Stimulated activated CD4-positive, alpha-beta T cell treated with anti-CD3 and anti-CD28 coated beads, Interleukin-2, amount 100 ng/mL, for 48 hours (primary cell): ENCODE measurements at places on chromosomes 12 and 14.

DNA sequence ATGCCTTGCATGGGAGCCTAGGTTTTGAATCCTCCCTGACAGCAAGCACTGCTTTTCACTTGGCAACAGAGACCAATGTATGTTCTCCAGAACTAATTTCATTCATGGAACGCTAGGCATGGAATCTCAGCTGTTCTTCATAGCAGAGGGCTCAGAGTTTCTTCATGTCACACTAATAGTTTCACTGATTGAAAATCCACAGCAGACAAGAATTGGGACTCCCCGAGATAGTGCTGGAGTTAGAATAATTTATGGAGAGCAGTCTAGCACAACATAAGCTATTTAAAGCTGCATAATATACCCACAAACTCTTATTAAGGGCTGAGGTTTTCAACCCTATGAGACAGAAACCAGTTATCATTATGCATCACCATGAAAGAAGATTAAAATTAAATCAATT, 342.5 kb downstream of the TMEM132D start:
- no peak for DNase-seq

DNA sequence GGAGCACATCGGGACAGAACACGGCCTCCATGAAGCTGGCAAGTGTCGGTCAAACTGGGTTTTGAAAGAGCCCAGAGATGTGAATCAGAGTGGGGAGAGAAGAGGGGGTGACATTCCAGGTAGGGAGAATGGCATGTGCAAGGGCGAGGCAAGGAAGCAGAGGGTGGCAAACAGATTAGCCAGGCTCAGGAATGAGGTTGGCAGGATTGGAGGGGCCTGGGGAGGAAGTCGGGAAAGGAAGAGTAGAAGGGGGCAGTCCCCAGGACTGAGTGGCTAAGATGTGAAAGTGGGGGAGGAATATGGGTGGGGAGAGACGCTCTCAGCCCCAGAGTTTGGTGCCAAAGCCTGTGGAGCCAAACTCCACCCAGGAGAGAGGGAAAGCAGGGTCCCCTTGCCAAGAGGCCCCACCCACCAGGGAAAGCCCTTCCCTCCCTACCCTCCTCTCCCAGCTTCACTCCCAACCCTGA, 5.5 kb upstream of the HDAC7 start:
- no peak for DNase-seq

- no peak for DNase-seq
Observed at GRCh38 chr12:15131431-15131830, 89.8 kb downstream of the RERG start.

DNA sequence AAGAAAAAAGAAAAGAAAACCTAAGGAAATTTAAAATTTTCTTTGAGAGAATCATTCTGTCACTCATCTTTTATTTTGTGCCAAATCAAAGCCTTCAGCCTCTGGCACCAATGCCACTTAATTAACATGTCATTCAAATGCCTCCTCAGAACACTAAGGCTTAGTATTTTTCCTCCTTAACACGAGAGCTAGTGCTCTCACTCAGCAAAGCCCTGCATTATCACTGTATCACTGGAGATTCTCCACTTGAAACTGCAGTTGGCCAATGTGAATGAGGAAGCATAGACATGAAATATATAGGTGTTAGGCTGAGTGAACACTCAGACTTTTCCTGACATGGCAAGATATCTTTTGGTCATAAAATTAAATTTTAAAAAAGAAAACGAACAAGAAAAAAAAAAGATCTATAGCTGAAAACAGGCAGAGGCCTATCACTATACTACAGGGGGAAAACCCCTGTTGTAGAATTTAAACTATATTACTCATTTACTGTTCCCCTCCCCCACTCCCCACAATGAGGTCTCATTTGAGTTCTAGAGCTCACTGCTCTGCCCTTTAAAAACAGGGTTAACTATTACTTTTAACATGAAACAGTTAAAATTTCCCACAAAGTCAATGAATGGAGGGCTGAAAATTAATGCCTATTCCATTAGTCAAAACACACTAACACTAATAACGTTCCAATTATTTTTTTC, 5.1 kb downstream of the MBIP start:
- no peak for DNase-seq

- DNase-seq = no peak
Observed at GRCh38 chr12:109606320-109607028, 32.9 kb downstream of the MVK start.

DNA sequence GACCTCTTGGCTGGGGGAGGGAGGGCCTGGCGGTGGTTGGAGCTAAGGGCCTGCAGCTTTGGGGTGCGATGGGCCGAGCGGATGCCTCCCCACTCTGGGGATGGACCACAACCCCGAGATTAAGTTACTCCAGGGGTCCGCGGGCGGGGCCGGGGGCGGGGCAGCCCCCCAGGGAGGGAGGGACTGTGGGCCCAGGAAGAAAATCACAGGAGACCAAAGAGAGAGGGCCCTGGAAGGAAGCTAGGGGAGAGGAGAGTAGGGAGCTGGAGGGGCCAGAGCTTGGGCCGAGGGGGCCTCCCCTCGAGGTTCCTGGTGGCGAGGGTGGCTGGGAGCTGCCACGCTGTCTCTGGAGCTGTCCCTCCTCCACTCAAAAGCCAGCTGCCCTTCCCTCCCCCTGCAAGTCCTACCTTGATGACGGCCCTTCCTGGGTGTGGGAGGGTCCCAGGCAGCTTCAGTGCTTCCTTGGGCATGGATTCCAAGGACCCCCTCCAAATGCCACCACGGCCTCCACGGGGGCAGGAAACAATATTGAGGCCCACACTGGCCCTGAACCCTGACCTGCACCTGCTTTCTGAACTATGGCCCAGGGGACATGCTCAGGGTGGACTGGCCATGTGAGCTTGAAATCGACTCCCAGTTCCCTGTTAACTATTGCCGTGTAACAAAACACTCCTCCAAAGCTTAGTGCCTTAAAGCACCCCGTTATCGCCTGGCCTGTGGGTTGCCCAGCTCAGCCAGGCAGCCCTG, 610 bp upstream of the NUDT14 start:
- DNase-seq = no peak

- DNase-seq = no peak
Observed at GRCh38 chr12:76519538-76519937, 40.0 kb downstream of the OSBPL8 start.

DNA sequence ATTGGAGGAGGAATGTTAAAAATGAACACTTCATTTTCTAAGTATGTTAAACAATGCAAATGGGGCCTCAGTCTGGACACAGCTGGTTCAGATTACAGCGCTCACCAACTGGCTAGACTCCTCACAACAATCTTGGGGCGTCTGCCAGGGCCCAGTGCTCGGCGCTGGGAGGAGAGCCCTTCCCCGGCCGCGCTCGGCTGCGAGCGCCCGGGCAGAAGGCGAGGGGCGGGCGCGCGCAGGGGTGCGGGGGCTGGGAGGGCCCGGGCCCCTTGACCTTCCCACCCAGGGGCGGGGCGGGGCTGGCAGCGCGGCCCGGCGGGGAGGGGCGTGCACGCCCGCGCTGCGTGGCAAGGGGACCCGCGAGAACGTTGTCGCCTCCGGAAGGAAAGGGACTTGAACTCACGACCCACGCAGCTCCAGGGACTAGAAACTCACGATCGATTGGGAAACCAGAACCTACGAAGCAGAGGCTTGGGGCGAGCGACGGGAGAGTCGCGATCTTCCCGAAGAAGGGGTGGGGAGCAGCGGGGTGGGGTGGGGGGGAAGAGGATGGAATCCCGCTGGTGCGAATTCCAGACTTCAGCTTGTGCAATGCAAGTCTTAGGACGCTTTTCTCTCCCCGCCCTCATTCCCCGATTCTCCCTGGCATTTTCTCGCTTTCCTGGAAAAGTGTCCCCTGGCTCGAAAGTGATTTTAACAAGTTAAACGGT, at the start of gene FBLN5:
FBLN5 (minus strand) TSS at position 220 of the 710 bp plus-strand sequence. CDS start 465 bp downstream, outside the sequence.
- DNase-seq = peak; percentile 16

DNA sequence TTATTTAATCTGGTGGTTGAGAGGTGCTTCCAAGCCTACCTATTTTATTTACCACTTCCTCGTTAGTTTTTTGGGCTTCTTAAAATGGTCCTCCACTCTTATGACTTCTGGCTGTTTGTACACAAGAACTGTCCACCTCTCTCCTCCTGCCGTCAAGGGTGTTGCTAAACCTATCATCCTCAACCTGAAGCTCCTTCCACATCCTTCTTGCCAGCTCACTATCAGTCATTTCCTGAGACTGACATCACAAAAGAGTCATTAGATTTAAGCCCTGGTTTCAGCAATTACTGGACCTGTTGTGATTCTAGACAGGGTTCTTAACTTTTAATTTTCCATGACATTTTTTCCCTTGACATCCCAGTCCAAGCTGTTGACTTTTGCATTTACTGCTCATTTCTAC, 91.9 kb downstream of the BICD1 start:
- no peak for DNase-seq

GRCh38 chr12:27190761-27191160, 53.3 kb upstream of the STK38L start:
- no peak for DNase-seq

DNA sequence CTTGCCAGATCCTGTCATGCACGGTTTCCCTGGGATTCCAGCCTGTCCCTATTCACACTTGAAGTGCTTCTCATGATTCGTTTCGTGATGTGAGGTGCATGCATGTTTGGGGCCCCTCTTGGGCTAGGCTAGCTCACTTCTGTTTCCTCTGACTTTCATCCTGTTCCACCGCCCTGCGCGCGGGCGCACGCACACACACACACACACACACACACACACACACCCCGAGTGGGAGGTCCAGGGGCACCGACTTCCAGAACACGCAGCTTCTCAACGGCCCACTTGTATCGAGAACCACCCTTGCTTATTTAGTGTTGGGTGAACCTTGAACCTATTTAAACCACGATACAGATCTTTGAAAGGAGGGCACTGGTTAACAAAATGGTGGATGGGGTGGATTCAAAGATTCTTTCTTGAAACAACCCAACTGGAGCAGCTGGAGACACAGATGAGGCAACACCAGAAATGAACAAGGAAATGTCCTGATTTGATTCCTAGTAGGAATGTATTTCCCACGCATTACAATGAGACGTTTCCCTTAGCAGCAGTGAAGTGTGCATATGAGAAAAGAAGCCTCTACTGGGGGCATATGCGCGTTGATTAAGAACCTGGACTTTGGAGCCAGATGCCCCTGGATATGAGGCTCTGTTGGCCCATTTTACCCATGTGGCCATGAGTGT, 16.3 kb downstream of the ELK3 start:
- DNase-seq = no peak

- DNase-seq = no peak
Observed at GRCh38 chr14:100004392-100004791, 60.8 kb upstream of the EVL start.

- DNase-seq = no peak
Observed at GRCh38 chr14:101501858-101502615, 59.3 kb upstream of the DIO3 start.

DNA sequence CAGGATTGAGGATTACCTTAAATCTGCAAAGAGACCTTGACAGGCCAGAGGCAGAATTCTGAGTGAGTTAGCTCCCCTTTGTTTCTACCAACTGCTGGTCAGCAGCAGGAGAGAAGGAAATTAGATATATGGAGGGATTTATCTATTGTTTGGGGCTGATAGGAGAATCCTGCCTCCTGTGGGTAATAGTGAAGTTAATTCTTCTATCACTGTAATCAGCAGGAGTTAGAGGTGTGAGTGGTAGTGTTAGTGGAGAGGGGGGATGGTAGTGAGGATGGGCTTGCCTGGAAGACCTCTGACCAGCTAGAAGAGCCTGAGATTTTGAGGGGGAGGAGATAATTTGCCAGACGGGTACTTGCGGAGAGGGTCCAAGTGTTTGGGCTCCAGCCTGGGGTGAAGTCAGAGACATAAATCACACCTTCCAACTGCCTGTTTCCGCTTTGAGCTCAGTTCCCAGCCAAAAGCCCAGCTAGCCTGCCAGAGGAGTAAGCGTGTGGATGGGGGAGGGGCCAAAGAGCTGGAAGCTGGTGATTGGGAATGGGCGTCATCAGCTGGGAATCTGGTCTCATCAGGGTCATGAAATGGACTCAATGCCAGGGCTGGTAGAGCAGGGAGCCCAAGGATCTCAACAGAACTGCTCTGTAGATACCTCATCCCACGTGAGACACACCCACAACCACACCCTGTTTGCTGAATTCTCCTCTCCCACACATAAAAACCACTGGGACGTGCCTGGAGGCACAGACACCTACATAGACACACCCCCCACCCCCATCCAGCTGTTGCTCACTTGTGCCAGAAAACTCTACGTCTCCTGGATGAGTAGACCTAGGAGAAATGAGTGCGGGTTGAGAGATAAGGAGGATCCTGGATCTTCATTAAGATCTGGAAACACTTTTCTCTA, 13.1 kb upstream of the ITGA5 start:
- no peak for DNase-seq

DNA sequence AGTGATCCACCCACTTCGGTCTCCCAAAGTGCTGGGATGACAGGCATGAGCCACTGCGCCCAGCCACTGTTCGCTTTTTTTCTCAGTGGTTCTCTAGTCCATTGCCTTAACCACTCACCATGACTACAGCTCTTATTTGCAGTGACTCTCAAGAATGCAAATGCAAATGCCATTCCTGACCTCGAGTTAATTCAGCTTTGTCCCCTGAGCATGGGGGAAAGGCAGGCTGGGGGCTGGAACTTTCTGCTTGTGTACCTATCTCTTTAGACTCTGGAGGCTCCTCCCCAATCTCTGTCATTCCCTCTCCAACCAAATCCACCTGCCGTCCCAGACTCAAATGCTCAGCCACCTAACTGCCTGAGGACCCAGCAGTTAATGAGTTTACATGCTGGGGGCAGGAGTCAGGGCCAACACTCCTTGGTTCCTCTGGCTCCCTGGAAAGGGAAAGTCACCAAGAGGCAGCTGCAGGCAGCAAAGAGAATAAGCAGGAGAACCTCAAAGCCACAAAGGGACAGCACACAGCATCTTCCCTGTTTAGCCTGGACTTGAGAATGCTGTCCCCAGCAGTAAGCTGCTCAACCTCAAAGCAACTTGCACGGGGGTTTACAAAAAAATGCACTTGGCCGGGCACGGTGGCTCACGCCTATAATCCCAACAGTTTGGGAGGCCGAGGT, 5.3 kb upstream of the HNF1A start:
- no peak for DNase-seq

- DNase-seq = no peak
Observed at GRCh38 chr14:101815994-101816393, 54.5 kb downstream of the PPP2R5C start.

- DNase-seq = no peak
Observed at GRCh38 chr12:85688837-85689236, 147.4 kb downstream of the RASSF9 start.

GRCh38 chr12:68861890-68862289, 53.9 kb downstream of the MDM2 start:
- DNase-seq = no peak

DNA sequence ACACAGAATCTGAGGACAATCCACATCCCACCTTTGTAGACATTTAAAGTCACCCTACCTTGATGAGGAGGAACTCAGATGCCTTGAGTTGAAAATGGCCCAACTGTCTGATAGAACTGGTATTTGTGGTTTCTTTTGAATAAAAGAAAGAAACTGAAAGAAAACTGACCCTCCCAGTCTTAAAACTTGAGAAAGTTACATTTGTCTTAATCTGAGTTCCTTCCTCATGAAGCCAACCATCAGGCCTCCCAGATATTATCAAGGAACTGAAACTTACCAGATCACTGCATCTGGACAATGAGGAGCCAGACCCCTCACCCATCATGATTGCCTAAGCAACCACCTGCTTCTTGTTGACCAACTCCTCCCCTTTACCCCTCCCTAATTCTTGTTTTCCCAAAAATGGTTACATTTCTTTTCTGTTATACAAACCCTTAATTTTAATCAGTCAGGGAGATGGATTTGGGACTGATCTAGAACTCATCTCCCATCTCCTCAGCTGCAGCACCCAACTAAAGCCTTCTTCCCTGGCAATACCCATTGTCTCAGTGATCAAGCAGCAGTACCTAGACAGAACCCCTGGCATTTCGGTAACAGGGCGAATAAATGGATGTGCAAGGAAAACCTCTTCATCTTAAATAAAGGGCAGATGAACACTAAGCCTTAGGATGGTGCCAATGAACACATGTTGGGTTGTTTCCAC, 72.0 kb upstream of the RESF1 start:
- no peak for DNase-seq
